ENCODE measurements at places on chromosomes 1 and 21. TPM values are rescaled to one million over a fixed set of nuclear protein-coding genes. Genes with fewer than 3 reads are reported as not detected.

DNA sequence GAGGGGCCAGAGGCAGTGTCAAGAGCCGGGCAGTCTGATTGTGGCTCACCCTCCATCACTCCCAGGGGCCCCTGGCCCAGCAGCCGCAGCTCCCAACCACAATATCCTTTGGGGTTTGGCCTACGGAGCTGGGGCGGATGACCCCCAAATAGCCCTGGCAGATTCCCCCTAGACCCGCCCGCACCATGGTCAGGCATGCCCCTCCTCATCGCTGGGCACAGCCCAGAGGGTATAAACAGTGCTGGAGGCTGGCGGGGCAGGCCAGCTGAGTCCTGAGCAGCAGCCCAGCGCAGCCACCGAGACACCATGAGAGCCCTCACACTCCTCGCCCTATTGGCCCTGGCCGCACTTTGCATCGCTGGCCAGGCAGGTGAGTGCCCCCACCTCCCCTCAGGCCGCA lies at the start of gene BGLAP:
Gene BGLAP (plus strand): TSS at position 259 of the 400 bp plus-strand sequence. CDS start 48 bp downstream, at position 307.
- DNase-seq: no peak

DNA sequence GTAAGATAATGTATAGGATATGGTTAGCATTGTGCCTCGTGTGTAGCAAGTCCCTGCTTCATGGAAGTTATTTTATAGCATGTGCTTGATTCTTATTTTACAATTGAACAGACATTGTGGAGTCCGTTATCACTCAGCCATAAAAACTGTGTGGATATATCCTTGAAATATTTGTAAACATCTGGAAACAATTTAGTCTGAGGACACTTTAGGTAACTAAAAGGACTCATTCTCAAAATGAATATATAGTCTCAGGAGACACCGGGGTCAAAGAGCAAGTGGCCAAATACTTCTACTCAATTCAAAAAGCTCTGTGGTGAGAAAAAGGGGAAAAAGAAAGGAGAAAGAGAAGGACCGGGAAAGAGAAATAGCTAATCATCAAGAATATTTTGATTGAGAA lies 23.7 kb downstream of the PRRX1 start:
- no peak for DNase-seq

GRCh38 chr1:56378341-56379070 lies 200.9 kb downstream of the PLPP3 start:
- peak; percentile 58 for DNase-seq

DNA sequence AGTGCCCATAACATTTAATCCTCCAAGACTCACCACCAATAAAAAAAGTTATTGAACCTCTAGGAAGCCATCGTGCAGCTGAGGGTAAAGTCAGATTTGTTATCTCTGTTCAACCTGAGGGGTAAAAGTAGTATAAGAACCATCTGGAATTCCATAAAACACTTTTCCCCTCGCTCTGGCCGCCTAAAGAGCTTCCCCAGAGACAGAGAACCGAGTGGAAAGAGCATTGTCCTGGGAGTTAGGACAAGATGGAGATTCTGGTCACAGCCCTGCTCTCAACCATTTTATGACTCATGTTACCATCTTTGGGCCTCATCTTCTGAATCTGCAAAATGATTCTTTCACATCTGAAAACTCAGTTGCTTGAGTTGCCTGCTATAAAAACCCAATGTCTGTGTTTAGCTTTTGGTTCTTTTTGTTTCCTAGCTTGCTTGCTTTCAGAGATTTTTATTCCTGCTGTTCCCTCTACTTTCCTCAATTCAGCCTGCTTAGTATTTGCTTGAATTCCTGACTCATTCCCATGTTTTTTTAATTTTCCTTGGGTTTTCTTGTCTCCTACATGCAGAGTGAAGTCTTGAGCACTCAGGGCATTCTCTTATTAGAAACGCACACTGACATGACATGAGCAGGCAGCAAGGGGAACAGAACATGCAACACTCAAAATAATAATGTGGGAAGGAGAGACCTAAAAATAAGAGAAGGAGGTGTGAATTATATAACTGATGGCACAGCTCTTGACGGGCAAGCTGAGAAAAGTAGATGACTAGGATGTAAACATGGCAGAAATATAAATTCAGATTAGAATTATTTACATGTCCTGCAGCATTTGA lies 1.7 kb downstream of the EPHX4 start:
- DNase-seq: no peak

DNA sequence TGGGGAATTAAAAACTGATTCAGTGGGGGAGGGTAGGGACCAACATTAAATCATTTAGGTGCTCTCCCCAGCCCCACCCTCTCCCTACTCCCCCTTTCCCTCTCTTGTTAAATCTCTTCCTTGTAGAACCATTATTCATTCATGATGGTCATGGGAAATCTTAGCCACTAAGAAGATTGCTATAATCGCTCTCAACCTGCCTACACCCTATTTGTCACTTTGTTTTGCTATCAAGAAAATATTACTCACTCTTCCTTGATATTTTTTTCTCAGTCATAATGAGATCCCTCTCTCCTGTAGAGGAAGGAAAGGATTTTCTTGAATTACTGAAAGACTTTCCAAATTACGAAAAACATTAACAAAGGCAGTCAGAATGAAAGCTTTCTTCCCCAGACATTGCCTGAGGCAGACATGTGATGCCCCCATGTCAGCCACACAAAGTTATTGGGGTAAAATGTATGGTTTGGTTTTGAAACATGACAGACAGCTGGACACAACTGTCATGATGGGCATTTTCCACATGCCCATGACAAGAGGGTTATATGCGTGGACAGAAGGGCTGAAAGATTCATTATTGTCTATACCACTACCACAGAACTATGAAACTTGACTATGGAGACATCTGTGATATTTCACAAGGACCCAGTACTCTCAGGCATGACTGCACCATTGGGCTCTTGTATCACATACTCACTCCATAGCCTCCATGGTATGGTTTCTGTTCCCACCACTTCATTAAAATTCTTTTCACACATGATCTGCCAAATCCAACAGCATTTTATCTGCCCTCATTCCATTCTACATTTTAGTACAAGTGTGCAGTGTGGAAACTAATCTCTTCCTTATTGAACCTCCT lies 420.1 kb downstream of the DISC1 start:
- DNase-seq: no peak

DNA sequence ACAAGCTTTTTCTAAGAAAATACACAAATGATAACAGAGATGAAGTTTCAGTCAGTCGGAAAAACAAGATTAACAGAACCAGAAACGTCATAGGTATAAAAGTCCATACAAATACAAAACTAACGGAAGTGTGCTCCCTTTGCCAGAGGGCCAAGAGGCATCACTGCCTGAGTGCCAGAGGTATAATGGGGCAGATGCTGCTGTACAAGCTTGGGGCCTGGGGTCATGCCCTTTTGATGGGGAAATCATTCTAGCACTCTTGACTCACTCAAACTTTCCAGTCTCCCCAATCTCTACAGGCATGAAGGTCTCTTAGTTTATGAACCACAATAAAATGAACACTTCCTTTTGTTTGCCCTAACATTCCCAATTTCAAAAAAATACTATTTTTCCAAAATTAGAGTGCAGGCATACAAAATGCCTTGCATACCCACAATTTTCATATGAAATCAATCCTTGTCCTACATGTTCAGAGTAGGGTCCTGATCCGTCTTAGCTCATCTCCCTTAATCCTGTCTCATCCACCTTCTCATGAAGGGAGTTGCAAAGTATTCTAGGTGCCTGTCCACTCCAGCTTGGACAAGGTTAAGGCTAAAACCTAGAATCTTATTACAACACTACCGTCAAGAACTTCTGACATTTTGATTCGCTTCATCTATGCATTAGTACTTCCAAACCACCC lies 1.5 kb downstream of the RPL22 start:
- no peak for DNase-seq

DNA sequence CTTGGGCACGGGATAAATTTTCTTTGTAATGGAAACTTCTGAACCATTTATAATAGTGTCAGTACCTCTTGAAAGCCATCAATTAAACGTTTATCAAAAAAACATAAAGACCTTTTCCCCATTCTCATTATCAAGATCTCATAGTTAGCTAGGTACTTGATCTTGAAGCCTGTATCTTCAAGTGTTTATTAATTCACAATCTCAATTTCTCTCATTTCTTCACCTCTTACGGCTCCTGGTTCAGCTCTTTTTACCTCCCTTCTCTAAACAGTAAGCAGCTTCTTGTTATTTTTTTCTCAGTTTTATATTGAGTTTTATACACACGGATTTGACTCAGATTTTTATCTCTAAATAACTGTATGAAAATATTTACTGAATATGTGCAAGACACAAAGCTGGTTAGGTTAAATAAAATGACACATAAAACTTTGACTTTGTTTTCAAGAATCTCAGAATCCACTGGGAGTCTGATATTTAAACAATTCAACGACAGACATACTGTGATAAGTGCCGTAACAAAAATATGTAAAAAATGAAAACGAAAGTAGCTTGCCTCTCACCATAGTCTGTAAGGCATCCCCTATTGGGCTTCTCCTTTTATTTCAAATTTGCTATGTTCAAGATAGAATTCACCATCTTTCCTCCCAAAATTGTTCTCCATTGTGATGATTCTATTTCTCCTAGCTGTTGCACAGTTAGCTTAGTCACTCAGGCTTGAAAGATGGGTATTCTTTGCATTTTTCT lies 411.6 kb upstream of the ZRANB2 start:
- no peak for DNase-seq

GRCh38 chr21:45830221-45830640 lies 151.3 kb upstream of the COL6A1 start:
- no peak for DNase-seq

- no peak for DNase-seq
These were observed 60.5 kb downstream of the TBX15 start for GRCh38 chr1:118927427-118928187.

- DNase-seq: no peak
These were observed 16.2 kb upstream of the LRP8 start for GRCh38 chr1:53343831-53344668.

DNA sequence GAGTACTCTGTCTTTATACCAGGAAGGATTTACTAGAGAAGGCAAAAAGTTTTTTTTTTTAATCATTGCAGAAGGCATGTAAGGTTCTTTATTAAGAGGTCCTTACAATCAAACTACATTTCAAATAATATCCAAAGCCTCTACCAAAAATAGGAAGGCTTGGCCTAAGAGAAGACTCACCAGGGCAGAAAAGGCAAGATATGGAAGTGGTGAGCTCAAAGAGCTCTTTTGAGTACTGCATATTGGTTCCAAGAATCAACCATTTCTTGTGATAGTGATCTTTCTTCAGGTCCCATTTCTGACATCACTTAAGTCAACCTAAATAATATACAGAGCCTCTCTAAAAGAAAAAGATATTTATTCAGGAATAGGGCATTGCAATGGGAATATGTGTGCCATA lies 153.2 kb downstream of the FASLG start:
- DNase-seq: no peak

DNA sequence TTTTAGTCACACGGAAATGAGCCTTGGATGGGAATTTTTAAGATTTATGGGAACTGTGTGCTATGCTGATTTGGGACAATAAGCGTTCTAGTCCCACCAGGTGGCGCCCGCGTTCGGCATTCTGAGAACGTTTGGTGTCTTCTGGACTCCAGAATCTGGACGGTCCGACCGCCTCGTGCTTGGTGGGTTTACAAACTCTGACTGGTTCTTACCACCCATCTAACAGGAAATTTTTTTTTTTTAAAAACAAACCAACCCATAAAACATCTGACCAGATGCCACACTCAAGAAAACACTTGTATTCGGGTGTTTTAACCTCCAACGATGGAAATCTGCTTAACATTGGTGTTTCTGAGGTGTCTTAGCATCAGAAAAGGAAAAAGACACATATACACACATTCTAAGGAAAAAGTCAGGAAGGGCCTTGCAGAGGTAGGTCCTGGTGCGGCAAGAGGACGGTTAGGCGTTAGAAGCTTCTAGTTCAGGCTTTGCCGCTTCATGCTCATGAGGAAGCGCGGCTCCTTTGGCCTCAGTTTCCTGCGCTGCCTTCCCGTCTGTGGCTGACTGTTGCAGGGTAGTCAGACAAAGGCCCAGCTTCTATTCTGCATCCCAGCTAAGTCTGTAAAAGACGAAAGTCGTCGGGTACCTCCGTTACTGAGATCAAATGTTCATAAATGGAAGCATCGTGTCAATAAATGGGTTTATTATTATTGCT lies 814 bp upstream of the DYRK3 start:
- peak; percentile 84 for DNase-seq

DNA sequence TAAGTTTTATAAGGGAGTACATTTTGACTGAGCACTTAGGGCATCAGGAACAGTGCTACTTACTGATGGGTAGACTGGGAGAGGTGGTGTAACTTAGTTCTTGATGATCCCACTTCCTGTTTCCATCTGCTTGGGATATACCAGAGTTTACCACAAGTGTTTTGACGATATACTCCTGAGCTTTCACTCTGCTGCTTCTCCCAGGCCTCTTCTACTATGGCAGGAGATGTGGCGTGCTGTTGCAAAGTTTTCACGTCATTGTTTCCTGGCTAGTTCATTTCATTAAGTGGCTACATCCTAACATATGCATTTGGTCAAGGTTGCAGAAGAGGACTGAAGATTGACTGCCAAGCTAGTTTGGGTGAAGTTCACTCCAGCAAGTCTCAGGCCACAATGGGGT lies 41.3 kb upstream of the LAMC2 start:
- DNase-seq: no peak

DNA sequence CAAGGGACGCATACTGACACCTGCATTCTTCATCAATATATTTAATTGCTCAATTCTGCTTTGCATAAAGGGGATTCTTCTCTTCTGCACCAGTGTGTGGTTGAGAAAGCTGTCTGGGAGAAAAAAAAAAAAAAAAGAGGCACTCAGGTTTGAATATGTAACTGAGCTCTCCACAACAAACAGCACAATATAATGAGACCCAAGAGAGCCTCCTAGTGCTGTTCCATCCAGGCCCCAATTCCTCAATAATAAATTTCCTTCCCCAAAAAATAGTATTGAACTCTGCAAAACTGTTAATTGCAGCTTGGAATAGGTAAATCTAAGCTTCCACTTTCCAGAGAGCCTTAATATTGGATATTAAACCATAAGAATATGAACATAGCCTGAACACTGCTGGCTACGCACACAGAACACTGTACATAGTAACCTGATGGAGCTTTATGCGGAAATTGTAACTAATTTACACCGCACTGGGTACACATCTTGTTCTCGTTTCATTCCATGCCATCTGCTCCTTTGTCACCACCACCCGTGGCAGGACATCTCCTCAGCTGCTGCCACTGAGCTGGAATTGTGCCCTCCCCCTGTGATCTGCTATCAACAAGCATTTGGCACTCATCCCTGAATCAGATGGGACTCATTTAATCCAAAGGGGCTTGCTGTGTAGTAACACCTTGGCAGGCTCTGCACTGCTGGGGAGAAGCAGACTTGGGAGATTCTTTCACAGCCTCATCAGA lies 272.0 kb downstream of the HHIPL2 start:
- DNase-seq: no peak

- no peak for DNase-seq
These were observed 172.8 kb upstream of the CACNA1E start for GRCh38 chr1:181310560-181310959.

The SLC2A5 gene
- 9.1 TPM for total RNA-seq

The KRTCAP2 gene
- total RNA-seq: 67.5 TPM

The MXRA8 gene
- 59.7 TPM for total RNA-seq

The ZNF593OS gene
- not detected for total RNA-seq

The AUNIP gene
- 1.1 TPM for total RNA-seq

The CFAP57 gene
- 0.39 TPM for total RNA-seq

The TACSTD2 gene
- 83.3 TPM for total RNA-seq

The HMCN1 gene
- 109 TPM for total RNA-seq

All from skin of body (tissue), 3 donors.